ENCODE measurements at places on chromosomes 7 and 10. TPM values are rescaled to one million over a fixed set of nuclear protein-coding genes. Genes with fewer than 3 reads are reported as not detected.
A peak's percentile ranks its signal among the peaks of the same experiment; 100 is the strongest.

Gene GAD2
- not detected for total RNA-seq

DNA sequence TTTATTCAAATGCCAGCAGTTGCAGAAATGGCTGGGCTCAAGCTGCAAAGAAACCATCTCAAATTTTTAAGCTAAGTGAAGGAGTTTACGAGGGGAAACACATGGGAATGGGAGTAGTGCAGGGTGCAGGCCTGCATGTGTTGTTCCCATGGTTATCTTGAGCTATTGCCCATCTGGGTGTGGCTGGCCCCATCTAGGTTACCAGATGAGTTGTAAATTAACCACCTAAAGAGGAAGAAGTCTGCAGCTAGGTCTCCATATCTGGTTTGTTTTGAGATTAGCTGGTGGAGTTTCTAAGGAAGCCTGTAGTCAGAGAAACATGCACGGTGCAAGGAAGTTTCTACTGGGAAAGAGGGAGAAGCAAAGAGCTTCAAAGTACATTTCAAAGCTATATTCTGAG, 23.3 kb upstream of the STEAP2 start:
- peak; percentile 77 for DNase-seq

GRCh38 chr7:74039337-74039736, 11.4 kb downstream of the ELN start:
- DNase-seq: peak; percentile 40

GRCh38 chr7:1829111-1829510, 159.0 kb downstream of the ELFN1 start:
- no peak for DNase-seq

Gene DPYSL4
- 0.55 TPM for total RNA-seq

Gene CRPPA
- total RNA-seq: 2.8 TPM

GRCh38 chr10:30759423-30759822, 129.9 kb upstream of the LYZL2 start:
- DNase-seq: no peak

DNA sequence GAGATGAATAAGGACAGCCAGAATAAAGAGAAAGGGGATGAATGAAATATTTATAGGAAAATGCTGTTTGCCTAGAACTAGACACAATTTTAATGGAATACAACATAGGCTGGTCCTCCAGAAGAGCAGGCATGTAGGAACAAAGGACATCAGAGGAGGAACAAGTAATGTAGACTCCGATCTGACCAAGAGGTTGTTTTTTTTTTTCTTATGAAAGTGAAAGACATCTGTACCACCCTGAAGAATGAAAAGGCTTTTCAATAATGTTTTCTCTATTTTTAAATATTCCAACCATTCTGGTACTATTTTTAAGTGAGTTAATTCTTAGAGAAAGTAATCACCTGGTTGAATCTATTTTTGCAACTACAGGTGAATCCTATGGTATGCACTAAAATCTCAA, 136.9 kb upstream of the PTN start:
- no peak for DNase-seq

- DNase-seq: no peak
These were observed 75.8 kb downstream of the PRKCQ start for GRCh38 chr10:6504296-6504695.

Gene SLC26A5
- 0.38 TPM for total RNA-seq

Gene ABCA13
- total RNA-seq: 1.6 TPM

Gene INMT
- total RNA-seq: 1.6 TPM

GRCh38 chr7:65269150-65269856, 104.4 kb upstream of the ZNF92 start:
- DNase-seq: no peak

GRCh38 chr10:109474812-109475211, 448.5 kb downstream of the XPNPEP1 start:
- DNase-seq: no peak

Data from mucosa of descending colon (tissue), 3 donors.